Stimulated activated CD8-positive, alpha-beta memory T cell treated with anti-CD3 and anti-CD28 coated beads, Interleukin-4, amount 100 ng/mL, for 4 hours (primary cell): ENCODE measurements at places on chromosomes 1 and 21.

GRCh38 chr1:17361687-17362086 is 10.3 kb upstream of the PADI6 start:
- DNase-seq: no peak

- DNase-seq: no peak
Measured at GRCh38 chr1:155003227-155003765, 694 bp downstream of the ZBTB7B start.

DNA sequence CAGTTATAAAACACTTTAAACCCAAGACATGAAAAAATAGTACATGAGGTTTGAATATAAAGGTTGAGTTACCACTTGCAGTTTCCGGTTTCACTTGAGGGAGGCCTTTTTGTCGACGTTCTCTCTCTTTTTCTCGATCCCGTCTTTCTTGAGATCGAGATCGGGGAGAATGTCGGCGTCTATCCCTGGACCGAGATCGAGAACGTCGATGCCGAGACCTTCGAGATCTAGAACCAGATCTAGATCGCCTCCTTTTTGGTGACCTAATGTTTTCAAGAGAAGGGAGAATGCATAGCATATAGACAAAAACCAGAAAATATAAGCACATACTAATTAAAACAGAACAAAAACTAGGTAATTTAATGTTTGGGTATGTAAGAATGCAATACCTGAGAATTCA is 33.7 kb downstream of the SOD1 start:
- DNase-seq: no peak

DNA sequence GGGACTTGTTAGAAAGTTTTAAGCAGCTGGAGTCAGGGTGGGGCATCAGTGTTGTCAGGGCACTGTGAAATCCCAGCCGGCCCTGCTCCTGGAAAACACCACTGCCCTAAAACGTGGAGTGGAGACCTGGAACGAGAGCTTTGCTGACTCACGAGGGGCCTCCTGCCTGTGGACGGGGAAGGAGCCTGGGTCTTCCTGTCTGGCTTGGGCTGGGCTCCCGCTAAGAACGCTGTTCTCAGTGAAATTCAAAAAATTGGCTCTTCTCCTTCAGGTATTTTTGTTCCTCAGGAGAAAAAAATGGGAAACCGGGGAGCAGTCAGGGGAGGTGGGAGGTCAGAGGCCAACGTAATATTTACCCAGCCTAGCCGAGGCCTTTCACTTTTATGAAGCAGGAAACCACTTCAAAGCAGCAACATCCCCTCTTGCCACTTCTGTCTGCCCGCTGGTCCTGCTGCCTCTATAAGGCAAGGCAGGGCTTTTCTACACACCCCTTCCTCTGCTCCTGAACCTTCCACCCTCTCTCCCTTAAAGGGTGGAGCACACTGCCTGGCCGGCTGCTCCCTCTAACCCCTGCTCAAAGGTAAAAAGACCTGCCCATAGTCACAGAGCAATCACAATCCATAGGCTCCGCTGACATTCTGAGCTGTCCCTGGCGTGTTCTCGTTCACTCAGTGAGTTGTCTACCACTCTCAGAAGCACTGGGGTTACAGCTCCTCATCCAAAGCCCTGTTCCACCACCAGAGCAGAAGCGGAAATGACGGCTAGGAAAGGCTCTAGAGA is 8.0 kb downstream of the PLXNA2 start:
- DNase-seq: no peak

GRCh38 chr21:38148046-38148445 is 108.7 kb upstream of the KCNJ15 start:
- no peak for DNase-seq

DNA sequence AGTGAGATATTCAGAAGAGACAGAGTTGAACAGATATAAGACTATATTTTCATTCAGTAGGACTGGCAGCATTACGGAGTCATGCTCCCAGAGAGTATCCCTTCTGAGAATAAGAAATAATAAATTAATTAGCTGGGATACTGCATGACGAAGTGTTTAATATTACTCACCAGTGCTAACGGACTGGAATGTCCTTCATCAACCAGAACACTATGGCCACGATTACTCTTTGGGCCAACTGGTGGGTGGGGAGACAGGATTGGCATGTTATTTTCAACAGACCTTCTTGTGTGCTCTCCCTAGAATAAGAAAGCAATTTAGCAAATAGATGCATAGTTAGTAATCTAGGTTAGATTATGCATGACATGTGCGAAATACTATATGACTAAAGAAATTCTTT is 32.4 kb downstream of the ERICH3 start:
- no peak for DNase-seq
